Effector CD8-positive, alpha-beta T cell (primary cell): ENCODE measurements at places on chromosomes 5 and 9.

DNA sequence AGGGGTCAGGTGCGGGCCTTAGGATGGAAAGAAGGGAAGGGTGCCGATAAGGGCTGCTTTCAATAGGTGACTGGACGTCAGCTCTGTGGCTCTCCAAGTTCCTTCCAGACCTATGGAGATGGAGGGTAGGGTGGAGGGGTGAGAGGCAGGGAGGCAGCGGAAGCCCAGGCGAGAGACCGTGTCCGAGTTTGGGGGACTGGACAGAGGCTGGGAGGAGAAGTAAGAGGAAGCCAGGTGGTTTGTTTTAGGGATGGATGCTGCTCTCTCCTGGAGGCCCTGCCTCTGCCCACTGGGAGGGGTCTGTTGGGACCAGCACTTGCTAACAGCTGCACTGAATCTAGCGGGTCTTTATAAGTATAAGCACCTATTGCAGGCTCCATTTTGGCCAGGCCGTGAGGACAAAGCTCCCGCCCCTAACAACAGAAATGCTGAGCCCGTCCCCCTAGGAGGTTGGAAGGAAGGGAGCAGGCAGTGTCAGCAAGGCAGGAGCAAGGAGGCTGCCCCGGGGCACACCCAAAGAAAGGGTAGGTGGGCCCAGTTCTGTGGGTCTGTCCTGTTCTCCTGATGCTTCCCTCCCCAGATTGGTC lies 167.5 kb downstream of the DAB2IP start:
- DNase-seq = no peak

GRCh38 chr5:166961028-166961427 lies 1330.4 kb upstream of the WWC1 start:
- no peak for DNase-seq

DNA sequence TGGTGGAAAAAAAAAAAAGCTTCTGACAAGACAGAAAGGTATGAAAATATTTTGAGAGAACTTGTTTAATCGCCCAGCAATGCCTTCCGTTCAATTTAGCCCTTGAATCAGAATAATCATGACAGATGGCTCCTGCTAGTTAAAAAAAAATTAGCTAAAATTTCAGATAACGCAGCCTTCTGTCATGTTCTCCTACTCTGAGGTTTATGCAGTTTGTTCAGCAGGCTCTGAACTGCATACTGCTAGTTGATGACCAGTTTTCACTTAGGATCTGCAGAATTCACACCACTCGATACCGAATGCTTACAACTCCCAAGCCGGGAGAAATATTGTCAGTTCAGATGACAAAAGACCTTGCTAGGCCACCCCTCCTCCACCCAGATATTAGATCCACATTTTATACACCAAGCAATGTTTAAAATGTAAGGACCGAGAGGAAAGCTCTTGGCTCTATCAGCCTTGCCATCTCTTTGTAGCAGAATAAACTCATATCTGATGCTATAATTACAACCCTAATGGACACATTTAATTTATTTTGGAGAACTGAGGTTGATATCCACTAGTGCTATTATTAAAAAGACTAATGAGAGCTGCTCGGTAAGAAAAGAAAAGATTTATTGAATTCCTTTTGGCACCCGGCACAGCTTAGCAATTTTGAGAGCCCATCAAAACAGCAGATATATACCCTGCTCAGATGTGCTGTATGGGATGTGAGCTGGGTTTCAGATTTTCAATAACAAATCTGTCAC lies 322.8 kb downstream of the GLIS3 start:
- no peak for DNase-seq

GRCh38 chr5:133668458-133668857 lies 56.1 kb upstream of the FSTL4 start:
- DNase-seq = no peak

DNA sequence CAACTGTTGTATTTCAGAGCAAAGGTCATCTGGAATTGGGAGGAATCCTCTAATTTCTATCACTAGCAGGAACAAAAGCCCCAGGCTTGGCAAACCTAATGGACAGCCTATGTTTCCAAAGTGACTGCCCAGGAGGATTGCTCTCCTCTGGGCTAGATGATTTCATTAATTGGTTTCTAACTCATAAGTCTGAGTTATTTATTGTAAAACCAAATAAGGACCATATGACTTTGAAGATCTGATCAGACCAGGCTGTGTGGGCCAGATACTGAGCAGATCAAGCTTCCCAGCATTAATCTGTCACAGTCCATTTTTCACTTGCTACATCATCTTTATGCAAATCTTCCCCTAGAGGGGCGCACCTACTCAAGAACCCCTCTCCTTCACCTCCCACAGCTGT lies 125.2 kb downstream of the PRDM6 start:
- no peak for DNase-seq

DNA sequence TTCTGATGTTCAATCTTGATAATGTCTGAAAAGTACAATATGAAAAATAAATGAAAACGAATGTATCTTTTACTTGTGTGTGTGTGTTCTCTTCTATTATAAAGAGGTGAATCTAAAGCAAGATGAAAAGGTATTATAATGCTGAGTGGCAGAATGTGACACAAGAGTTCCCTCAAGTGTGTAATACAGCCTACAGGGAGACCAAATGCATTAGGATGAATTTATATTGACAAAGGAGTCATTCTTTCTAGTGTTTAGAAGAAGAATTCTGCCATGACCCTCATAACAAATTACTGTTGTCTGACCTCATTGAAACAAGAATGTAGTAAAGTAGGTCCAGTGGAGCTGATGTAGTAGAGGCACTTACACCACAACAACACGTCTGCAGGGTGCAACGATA lies 1119.0 kb upstream of the CDH10 start:
- DNase-seq = no peak

DNA sequence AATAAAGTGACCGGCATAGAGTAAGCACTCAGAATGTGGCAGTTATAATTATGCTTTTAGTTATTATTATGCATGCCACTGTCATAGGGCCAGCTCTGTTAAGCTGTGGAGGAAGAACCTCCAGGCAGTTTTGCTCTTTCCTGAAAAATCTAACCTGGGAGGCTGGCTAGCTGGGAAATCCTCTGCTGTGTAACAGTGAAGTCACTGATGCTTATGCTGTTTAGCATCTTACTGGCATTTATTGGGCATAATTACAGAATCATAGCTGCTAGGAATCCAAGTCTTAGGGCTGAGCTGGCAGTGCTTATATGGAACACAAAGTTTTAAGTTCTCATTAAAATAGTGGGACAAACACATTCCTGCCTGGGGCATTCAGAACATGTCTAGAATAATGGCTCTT lies 5.5 kb upstream of the GSN start:
- DNase-seq = no peak

GRCh38 chr9:79357194-79357593 lies 214.6 kb upstream of the TLE4 start:
- no peak for DNase-seq

GRCh38 chr9:122394265-122395125 lies 23.7 kb downstream of the PTGS1 start:
- no peak for DNase-seq

DNA sequence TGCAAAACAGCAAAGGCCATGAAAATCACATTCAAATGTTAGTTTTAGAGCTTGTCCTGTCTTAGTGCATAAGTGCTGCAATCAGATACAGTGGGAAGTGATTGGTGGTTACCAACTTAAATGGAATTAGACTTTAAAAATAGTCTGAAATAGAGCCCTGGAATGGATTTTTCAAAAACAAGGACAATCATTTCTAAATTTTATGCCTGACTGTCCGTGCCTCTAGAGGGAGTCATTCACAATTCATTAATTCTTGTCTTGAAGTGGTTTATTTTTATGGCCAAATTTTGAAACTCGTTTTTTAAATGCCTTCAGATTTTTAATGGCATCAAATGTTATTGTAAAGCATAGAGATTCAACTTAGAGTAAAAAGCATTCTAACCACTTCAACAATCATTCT lies 561.8 kb upstream of the DAB2 start:
- no peak for DNase-seq

DNA sequence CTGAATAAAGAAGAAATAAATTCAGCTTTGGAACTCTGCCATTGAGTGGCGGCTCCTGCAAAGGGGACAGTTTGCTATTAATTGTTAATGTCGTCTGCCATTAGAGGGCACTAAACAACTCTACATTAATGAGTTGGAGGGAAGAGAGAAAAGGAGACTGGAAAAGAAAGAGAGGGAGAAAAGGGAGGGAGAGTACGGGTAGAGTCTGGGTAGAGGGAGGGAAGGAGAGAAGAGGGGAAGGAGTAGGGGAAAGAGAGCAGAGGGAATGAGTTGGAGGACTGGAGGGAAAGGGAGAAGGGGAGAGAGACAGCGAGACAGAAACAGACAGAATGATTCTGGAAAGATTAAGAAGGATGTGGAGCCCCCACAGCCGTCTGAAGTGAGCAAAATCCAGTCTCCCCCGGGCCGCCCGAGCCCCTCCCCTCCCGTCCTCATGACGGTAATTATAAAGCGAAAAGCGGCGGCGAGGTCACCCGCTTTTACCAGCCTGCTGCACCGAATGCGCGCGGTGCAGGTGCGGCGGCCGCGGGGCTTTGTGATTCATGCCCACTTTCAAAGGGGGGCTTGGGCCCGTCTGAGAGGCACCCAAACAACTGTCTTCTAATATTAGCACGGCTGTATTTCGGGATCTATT lies 1.9 kb upstream of the FST start:
- DNase-seq = no peak

- no peak for DNase-seq
These were observed 22.3 kb downstream of the SLC1A3 start for GRCh38 chr5:36628695-36629094.

- DNase-seq = no peak
These were observed 81.4 kb downstream of the NSUN2 start for GRCh38 chr5:6551287-6551954.

DNA sequence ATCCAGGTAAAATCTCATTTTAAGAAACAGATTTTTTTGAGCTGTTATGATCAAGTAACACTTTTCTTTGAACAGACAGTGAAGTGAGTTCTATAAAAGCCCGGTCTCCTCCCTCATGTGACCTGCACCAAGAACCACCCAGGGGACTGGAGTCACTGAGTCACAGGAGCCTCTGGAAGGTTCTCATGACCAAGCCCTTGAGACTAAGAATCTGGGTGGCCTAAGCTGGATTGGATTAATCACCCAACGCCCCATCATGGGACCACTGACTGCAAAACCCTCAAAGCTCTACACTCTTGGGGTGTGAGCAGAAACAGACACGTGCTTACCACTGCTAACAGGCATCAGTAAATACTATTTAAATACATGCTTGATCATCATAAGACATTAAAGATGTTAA lies 48.4 kb downstream of the SECISBP2 start:
- no peak for DNase-seq

DNA sequence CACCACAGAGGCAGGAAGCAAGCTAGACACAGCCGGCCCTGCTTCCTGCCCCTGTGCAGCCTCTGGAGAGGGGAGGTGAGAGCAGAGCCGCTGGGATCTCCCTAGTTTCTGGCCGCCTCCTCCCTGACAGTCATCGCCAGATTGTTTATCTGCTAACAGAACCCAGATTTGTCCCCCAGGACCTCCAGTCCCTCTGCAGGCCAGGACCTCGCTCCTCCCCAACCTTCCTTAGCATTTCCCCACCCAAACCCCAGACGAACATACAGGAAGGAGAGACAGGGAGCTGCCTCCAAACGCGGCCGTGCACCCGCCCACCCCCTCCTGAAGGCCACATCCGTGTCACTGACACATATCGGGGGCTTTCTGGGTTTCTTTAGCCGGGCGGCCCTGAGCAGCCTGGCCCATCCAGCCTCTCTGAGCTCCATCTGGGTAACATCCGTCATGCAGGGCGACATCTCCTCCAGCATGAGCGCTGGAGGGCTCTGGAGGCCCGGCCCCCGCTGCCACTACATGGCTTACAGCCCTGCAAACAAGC lies 47.5 kb downstream of the DBH start:
- DNase-seq = peak; percentile 27

GRCh38 chr9:134455934-134456755 lies 129.9 kb downstream of the RXRA start:
- DNase-seq = peak; percentile 56

GRCh38 chr9:27117489-27118135 lies 8.6 kb downstream of the TEK start:
- DNase-seq = no peak

- DNase-seq = no peak
These were observed 171.6 kb downstream of the RASEF start for GRCh38 chr9:82891321-82891720.

GRCh38 chr5:143066556-143067281 lies 296.5 kb downstream of the ARHGAP26 start:
- no peak for DNase-seq

DNA sequence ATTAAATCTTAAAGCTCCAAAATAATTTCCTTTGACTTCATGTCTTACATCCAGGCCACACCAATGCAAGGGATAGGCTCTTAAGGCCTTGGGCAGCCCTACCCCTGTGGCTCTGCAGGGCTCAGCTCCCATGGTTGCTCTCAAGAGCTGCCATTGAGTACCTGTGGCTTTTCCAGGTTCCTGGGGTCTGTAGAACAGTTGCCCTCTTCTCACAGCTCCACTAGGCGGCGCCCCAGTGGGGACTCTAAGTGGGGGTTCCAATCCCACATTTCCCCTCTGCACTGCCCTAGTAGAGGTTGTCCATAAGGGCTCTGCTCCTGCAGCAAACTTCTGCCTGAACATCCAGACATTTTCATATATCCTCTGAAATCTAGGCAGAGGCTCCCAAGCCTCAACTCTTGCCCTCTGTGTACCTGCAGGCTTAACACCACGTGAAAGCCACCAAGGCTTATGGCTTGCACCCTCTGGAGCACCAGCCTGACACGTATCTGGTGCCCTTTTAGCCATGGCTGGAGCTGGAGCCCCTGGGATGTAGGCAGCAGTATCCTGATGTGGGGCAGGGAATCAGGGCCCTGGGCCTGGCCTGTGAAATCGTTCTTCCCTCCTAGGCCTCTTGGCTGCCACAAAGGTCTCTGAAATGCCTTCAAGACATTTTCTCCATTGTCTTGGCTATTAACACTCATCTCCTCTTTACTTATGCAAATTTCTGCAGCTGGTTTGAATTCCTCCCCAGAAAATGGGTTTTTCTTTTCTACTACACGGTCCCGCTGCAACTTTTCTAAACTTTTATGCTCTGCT lies 185.1 kb downstream of the SMARCA2 start:
- no peak for DNase-seq

DNA sequence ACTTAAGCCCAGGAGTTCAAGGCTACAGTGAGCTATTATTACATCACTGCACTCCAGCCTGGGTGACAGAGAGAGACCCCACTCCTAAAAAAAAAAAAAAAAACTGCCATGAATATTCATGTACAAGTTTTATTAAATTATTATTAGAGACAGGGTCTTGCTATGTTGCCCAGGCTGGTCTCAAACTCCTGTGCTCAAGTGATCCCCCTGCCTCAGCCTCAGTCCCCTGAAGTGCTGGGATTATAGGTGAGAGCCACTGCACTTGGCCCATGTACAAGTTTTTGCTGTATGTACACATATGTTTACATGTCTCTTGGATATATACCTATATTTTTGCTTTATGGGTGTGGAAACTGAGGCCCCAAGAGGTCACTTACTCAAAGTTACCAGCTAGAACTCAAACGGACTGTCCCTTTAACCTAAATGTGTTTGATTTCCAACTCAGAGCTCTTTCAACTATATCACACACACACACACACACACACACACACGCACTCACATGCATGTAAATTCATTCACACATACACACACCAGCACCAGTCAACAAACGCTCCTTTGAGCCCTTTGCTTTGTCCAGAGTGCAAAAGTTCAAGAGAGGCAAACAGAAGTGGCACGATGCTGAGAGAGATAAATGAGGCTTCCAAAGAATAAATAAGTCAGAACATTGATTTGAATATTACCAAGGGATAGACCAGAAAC lies 42.3 kb upstream of the STRBP start:
- no peak for DNase-seq
